ENCODE measurements at places on chromosomes 12 and 14.

DNA sequence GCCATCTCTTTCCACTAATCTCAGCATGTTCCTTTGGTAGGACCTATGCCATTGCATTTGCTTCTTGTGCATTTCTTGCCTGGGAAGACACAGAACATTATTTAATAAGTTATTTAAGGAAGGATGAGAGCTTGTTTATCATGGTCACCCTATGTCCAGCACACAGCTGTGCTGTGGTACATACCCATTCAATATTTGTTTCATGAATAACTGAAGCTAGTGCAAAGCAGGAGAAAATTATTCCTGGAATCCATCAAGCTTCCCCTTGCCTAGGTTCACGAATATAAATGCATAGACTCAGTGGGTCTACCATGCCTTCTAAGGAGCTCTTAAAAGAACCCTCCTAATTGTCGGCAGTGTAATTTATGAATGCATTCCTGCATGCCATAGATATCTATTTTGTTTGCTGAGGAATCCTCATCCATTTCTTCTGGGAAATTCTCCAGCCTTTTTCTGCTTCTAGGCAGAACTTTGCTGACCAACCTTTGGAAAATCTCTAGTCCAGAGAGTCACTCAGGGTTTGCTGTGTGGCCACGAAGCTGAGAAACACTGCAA is 599.8 kb upstream of the TMEM132C start:
- no peak for DNase-seq

DNA sequence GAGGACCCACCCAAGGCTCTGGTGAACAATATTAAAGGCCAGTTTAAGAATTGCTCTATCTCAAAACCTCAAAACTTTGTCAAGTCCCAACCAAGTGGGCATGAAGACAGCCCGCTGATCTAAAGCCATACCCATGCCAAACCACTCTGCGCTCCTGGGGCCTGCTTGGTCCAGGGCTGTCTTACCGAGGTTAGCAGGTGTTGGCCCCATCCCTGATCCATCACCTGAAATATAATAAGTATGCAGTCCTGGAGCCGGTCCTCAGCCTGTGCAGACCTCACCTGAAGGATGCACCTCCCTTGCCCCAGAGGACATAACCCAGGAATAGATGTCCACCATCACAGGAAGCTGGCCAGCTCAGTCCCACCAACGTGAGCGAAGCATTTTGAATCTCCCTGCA is 198.3 kb upstream of the FKBP4 start:
- no peak for DNase-seq

GRCh38 chr12:60935981-60936761 is 1324.0 kb upstream of the USP15 start:
- DNase-seq, result no peak

DNA sequence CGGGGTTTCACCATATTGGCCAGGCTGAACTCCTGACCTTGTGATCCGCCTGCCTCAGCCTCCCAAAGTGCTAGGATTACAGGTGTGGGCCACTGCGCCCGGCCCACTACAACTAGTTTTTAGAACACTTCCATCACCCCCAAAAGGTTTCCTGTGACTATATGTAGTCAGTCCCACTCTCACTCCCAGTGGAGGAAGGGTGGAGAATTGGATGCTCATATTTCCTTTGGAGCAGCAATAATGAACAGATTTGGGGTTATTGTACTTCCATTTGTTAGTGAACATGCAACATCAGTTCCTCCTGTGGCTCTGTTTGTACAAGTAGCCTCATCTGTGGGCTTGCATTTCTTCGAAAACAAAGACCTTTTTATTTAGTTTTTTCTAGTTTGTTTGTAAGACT is 35.8 kb downstream of the RAP1B start:
- DNase-seq, result no peak

DNA sequence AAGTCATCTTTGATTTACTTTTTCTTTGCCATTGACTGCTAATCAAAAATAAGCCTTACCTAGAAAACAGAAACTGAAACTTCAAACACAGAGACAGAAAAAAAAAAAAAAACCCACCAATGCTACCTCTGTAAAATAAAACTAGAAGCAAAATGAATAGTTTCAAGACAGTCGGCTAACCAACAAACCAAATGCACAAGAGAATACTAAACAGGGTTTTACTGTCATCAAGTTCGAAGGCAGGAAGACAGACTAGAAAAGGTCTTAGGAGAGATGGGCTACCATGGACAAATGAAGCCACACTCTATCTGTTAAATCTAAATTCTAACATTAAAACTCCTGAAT is 59.5 kb downstream of the SEL1L start:
- no peak for DNase-seq

GRCh38 chr14:39266525-39266870 is 32.8 kb downstream of the MIA2 start:
- DNase-seq, result no peak

DNA sequence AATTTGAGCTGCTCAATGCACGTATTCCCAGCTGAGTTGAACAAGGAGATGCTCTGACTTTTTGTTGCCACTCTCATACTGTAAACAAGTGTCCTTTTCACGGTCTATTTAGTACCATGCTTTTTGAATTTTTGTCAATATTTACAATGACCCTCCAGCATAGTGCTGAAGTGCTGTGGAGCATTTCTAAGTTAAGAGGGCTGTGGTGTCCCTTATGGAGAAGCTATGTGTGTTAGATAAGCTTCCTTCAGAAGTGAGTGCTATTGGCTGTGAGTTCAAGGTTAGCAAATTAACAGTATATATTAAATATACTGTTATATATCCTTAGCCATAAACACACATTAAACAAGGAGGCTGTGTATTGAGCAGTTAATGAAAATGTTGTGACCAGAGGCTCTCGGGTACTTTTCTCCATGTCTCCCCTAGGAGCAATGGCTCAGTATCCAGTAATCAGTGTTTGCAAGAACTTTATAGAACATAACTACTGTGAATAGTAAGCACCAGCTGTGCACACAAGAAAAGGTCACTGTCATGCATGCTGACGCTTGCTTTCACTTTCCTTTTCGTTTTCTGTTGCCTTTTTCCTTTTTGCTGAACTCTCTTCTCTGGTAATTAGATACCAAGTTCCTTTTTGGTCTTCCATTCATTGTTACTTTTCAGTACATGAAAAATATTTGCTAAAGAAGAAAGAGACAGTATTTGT is 187.2 kb upstream of the NEDD1 start:
- peak; percentile 59 for DNase-seq

DNA sequence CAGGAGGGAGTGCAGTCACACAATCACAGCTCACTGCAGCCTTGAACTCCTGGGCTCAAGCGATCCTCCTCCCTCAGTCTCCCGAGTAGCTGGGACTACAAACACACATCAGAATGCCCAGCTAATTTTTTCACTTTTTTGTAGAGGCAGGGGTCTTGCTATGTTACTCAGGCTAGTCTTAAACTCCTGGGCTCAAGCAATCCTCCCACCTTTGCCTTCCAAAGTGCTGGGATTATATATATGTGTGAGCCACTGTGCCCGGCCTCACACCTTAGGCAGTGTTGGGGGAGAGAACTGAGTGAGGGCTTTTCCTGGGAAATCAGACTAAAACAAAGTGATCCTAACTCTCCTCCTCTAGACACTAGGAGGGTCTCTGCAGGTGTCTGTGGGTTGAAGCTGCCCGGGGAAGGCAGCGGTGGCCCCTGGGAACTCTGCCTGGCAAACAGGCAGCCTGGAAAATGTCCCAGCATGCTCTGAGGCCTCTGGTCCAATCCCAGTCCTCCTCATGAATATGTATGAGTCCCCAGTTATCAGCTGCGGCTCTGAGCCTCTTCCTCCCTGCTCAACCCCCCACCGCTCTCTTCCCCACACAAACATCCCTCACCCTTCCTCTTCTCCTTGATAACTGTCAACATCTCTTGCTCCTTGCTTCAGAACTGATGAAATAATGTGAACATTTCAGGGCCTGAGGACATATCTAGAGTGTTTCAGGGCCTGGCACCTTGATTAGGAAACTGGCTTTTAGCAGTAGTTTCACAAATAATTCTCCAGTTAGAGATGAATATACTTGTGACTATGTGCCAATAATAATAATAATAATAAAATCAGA is 7.9 kb upstream of the NAA25 start:
- no peak for DNase-seq

DNA sequence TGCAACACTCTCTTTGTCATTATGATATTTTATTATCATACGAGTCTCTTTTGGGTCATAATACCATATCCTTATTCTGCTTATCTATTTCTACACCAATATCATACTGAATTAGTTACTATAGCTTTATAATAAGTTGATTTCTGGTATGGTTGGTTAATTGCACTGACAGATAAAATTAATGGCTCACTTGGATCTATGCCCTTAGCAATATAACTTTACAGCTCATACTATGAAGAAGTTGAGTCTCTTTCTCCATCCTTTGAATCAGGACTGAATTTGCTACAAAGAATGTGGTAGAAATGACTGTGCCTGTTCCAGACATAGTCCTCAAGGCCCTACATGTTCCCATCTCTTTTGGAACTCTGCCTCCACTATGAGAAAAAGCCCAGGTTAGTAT is 139.7 kb upstream of the DYRK2 start:
- DNase-seq, result no peak

Data from NCI-H1930 (cell line).